Anterior cingulate cortex (tissue), 58 donors: ENCODE measurements at places on chromosomes 11 and 22.

GRCh38 chr11:22878604-22879003 is 18.3 kb upstream of the CCDC179 start:
- no peak for DNase-seq

DNA sequence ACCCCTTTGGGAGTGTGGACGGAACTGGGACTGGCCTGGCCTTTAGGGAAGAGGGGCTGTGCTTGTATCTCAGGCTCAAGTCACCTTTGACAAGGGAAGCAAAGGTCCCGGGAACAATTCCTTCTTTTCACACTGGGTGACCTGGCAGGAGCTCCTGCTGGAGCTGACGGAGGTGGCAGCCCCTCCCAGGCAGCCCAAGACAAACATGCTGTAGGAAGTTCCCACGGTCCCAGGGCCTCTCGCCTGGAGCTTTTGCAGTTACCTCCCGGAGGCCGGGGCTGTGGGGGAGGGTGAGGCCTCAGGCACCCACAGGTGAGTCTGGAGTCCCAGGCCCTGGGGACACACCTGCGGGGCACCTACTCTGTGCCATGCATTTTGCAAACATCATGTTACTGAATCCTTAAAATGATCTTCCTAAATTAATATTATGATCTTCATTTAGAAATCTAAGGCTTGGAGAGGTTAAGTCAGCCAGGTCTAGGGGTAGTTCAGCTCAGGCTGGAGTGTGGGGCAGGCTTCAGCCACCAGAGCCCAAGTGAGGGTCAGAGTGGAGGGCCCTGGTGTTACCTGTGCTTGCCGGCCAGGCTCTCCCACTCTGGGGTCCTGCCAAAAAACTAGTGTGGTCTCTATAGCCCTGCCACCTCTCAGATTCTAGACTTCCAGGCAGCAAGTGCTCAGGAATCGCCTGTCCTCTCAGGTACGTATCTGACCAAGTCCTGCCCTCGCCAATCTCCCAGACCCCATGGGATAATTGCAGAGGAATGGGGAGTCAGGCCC is 15.7 kb upstream of the MYEOV start:
- DNase-seq = no peak

DNA sequence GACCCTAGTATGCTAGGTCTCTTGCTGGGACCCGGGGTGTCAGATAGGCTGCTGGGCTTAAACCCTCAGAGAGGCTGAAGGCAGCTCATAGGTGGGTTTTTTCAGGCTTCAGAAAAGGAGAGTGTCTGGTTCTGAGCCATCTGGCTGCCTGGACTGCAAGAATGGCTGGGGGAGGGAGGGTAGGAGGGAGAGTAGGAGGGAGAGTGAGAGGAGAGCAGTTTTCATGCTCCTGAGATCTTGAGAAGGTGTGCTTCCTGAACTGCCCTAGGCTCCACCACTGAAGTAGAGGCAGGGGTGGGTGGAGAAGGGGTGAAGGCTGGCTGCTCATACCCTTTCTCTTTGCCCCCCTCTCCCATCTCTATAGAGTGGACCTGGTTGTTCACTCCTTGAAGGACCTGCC is 4.6 kb downstream of the HMBS start:
- no peak for DNase-seq

DNA sequence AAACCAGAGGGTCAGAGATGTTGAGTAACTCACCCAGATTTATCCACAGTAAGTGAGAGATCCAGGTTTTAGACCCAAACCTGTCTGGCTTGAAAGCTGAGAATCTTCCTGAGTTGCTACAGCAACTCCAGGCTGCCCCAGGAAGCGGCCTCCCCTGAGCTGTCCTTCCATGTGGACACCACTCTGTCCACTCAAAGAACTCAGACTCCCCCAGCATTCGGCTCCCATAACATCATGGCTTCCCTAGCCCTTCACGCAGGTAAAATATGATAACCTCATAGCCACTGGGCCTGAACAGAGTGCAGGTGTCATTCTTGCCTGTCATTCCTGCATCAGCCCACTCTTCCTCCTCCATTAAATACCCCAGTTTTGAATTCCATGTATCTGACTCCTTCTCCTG is 657.8 kb downstream of the TBC1D22A start:
- no peak for DNase-seq

DNA sequence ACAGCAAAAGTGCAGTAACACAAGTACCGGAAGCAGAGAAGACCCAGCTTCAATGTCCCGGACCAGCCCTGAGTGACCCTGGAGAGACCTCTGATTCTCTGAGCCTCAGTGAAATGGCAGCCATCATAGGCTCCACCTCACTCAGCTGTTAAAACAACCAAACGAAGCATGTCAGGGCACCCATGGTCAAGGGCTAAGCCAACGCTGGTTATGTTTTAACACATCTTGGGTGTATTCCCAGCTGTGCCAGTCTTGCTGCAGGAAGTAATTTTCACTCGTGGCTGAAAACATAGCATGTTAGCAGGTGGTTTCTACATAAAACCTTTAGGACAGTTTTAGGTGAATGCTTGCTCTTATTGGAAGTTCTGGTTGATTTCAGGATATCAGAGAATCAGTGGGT is 30.9 kb downstream of the LMO2 start:
- no peak for DNase-seq

DNA sequence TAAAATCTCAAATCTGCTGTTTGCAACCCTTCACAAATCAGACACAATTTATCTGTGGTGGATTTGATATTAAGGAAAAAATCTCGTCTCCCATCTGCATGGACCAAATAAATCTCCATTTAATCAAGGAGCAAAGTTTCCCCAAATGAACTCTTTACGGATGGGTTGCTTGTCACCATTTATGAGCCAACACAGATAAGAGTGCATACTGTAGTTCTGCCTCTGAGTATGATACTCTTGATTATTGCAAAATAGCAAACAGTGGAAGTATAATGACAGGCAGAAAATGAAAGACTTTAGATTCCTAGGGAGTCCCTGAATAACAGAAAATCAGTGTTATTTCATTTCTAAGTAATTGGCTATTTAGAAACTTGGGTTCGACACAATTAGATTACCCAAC is 1395.9 kb downstream of the FAM181B start:
- no peak for DNase-seq

- no peak for DNase-seq
These were observed 2.3 kb downstream of the TKFC start for GRCh38 chr11:61335355-61335710.

DNA sequence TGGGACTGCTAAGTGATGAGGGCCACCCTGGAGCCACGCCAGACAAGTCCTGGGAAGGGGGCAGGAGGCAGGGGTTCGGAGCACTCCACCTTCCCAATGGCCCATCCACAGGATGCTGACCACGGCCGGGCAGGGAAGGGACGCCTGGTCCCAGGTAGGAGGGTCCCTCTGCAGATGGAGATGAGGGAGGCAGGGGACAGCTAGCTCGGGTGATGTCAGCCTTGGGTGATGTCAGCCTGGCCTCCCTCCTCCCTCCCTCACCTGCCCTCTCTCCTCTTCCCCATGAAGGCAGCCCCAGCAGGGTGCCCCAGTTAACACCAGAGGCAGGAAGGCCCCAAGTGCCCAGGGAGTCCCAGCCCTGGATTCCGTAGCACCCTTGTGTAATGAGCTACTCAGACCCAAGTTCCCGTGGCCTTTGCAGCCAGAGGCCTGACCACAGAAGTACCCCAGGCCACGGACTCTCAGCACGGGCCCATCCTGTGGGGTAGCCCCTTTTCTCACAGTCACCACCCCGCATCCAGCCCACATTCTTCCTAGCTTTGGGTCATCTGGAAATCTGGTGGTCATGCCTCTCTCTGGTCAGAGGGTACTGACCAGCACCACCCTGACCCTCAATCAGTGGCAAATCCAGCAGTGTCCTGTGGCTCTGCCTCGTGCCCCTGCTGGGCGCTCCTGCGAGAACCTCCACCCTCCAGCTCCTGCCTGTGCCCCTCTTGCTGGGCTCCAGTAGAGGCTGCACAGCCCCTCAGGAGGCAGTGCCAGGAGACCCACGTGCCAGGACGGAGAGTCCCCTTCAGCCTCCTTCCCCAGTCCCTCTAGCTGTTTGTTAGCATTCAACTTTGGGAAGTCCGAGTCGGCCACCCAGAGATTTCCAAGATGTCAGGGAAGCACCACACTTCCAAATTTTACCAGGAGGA is 47.4 kb downstream of the SHANK2 start:
- DNase-seq = no peak

- DNase-seq = no peak
These were observed 47.5 kb downstream of the ZBTB16 start for GRCh38 chr11:114106986-114107385.

- DNase-seq = no peak
These were observed 54.7 kb upstream of the NECTIN1 start for GRCh38 chr11:119783466-119784400.

DNA sequence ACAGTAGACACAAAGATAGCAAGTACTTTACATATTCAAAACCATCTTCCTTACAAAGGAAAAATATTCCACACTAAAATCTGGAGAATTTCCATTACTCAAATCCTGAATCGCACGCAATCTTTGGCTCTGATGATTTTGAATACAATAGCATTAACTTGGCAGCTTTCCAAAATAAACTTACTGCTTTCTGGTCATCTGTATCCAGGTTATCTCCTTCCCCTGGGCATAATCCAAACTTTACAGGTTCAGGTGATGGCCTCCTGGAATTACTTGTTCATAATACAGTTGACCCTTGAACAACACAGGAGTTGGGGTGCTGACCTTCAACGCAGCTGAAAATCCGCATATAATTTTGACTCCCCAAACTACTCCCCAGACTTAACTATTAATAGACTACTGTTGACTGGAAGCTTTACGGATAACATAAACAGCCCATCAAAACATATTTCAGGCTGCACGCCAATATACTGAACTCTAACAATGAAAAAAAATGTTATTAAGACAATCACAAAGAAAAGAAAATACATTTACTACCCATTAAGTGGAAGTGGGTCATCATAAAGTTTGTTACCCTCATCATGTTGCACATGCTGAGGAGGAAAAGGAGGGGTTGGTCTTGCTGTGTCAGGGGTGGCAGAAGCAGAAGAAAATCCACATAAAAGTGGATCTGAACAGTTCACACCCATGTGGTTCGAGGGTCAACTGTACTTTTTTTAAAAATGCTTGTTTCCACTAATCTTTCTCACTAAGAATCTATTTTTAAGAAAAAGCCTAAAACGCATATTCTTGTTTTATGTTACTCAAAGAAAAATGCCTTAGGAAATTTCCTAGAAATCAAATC is 6.5 kb downstream of the MTMR2 start:
- DNase-seq = no peak
